ENCODE measurements at places on chromosomes 13 and 19.
A peak's percentile ranks its signal among the peaks of the same experiment; 100 is the strongest.

GRCh38 chr13:24511816-24512196, 772 bp downstream of the PARP4 start:
- no peak for DNase-seq

DNA sequence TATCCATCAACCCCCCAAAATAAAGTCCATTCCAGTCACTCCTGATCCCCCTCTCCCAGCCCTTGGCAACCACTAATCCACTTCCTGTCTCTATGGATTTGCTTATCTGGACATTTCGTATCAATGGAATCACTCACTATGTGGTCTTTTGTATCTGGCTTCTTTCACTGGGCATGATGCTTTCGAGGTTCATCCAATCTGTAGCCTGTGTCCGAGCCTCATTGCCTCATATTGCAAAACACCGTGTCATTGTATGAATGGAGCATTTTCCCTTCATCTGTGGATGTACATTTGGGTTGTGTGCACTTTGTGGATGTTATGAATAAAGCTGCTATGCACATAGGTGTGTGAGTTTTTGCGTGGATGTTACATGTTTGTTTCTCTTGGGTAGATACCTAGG, 1.4 kb upstream of the FZR1 start:
- DNase-seq = no peak

- DNase-seq = peak; percentile 19
Observed at GRCh38 chr19:55289117-55289796, 5.5 kb downstream of the BRSK1 start.

DNA sequence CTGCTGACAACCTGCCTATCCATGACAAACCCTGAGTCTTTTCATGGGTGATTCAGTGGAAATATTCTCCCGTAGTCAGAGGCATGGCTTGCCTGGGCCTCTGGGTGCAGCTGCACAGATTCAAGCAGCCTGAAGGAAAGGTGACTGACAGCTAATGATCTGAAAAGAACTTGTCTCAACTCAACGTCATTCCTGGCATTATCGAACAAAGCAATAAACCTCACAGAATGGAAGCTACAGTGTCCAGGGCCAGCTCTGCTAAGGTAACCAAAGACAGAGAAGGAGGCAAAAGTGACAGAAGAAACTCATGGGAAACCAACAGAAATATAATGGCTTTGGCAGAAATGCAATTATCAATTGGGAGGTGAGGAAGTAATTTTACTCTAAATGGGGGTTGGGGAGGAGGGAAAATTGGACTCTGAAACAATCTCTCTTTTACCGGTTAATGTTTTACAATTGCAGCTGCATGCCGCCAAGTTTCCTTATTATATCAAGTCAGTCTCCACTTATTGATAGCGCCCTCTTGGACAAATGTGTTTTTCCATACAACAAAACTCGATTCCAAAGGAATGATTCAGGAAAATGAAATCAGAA, 12.9 kb downstream of the STARD13 start:
- peak; percentile 54 for DNase-seq

GRCh38 chr19:28427376-28428083, 785.4 kb downstream of the UQCRFS1 start:
- no peak for DNase-seq

- no peak for DNase-seq
Observed at GRCh38 chr13:113280126-113280525, 16.9 kb upstream of the LAMP1 start.

GRCh38 chr13:99985886-99986527, 4.4 kb downstream of the ZIC2 start:
- DNase-seq = no peak

DNA sequence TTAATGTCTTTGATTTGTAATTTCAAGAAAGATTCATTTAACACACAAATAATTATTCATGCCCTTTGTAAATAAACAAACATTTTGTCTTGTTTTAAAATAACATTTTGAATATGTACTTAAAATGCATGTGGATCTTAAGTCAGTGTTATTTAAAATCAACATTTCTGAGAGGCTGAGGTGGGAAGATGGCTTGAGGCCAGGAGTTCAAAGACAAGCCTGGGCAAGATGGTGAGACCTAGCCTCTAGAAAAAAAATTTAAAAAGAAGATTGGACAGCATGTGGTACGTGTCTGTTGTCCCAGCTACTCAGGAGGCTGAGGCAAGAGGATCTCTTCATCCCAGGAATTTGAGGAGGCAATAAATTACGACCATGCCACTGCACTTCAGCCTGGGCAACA, 1268.2 kb downstream of the SLITRK1 start:
- DNase-seq = no peak

GRCh38 chr13:67223024-67223423, 7.1 kb downstream of the PCDH9 start:
- DNase-seq = no peak

GRCh38 chr13:53182724-53183123, 154.1 kb downstream of the OLFM4 start:
- DNase-seq = no peak

DNA sequence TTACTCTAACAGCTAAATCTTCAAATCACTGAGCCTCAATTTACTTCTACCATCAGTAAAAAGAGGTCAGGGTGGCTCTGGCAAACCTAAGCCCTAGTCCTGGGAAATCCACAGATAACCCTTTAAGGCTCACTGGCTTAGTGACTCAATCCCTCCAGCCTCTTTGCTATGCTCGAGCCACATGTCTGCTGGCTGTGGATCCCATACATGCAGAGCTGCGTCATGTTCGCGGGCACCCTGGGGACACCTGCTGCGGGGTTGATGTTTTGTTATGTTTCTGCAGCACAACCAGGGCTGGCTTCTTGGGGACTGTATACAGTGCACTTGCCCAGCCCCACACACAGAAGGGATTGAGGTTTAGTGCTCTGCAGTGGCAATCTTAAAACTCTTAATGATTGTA, 41.6 kb upstream of the C13orf42 start:
- no peak for DNase-seq

DNA sequence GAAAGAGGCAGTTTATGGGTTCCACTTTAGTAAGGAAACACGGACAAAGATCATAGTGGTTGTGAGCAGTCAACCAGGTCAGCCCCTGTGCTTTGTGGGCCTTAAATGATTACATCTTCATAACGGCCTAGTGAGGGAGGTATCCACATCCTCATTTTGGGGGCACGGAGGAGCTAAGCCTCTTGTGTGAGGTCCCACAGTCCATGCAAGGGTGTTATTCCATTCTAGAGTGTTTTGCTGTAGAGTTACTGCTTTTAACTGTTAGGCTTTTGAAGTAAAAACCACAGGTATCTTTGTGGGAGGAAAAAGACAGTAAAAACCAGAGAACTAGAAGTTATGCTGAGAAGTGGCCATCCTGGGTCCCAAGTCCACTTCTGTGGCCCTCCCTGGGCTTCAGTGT, 4.0 kb downstream of the NOP53 start:
- DNase-seq = no peak

DNA sequence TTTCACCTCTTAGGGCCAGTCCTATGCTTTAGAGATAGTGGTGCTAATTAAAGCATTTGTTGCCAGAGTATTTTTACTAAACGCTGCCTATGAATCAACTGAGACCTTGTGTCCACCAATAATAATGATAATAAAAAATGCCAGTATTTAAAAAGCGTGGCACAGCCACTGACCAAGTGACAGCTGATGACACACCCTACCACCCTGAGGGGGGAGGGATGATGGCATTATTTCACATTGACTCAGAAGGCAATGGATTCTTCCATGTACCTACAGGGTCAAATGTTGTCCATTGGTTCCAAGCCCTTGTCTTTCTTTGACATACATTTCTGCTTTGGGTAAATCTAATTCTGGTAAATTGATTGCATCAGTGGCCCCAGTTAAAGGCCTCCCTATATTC, 384.4 kb downstream of the DLEU7 start:
- no peak for DNase-seq

GRCh38 chr13:45353895-45354294, 12.9 kb upstream of the TPT1 start:
- DNase-seq = no peak
